ENCODE measurements at places on chromosomes 12 and 14.

GRCh38 chr12:61713121-61713520 is 547.1 kb upstream of the USP15 start:
- no peak for DNase-seq

- DNase-seq, result peak; percentile 74
Observed at GRCh38 chr12:96486751-96487613, 2.4 kb upstream of the CFAP54 start.

- peak; percentile 98 for DNase-seq
Observed at GRCh38 chr12:46383654-46384450, 11.3 kb upstream of the SLC38A2 start.

GRCh38 chr12:64735442-64735841 is 23.8 kb downstream of the GNS start:
- no peak for DNase-seq

DNA sequence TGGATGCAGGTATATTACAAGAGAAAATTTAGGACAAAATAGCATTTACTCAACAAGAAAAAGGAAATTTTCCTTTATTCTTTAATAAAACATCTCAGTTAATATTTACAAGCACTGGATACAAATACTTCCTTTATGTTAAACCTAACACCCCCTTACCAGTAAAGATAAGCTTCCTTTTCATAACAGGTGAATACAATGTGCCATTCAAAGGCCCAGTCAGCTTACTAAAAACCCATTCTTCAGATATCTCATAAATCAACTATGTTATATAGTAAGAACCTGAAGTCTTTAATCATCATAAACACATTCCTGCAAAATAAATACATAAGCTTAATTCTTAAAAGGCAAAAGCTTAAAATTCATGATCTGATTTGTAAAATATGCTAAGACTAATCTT is 52.6 kb downstream of the LRP6 start:
- no peak for DNase-seq

DNA sequence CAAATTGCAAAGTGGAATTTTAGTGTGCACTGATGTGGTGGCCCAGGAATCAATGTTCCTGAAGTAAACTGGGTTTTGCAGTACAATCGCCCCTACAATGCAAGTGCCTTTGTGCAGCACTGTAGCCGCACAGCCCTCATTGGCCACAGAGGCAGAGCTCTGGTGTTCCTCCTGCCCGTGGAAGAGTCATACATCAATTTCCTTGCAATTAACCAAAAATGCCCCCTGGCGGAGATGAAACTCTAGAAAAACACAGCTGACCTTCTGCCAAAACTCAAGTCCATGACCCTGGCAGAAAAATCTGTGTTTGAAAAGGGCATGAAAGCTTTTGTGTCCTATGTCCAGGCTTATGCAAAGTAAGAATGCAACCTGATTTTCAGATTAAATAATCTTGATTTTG is 117.9 kb upstream of the PRB2 start:
- peak; percentile 38 for DNase-seq

DNA sequence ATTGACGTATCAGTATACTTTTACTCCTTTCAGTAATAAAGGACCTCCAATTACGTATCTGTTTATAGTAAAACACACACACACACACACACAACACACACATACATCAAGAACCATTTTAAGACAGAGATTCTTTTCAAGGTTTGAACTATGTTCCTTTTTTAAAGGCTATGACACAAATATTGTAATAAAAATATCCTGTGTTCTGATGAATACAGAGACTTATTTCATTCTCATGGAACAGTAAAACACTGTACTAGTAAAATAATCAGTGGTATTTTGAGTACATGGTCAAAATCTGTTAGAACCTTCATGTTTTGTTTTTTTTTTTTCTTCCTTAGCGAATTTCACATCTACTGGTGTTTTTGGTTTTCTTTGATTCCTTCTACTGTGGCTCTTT is 7.6 kb downstream of the FLRT2 start:
- no peak for DNase-seq

GRCh38 chr12:105109465-105110212 is 2.1 kb downstream of the WASHC4 start:
- DNase-seq, result peak; percentile 45

- DNase-seq, result no peak
Observed at GRCh38 chr14:50607181-50607580, 47.2 kb downstream of the ATL1 start.

- DNase-seq, result no peak
Observed at GRCh38 chr14:23380197-23380914, 3.5 kb downstream of the CMTM5 start.

DNA sequence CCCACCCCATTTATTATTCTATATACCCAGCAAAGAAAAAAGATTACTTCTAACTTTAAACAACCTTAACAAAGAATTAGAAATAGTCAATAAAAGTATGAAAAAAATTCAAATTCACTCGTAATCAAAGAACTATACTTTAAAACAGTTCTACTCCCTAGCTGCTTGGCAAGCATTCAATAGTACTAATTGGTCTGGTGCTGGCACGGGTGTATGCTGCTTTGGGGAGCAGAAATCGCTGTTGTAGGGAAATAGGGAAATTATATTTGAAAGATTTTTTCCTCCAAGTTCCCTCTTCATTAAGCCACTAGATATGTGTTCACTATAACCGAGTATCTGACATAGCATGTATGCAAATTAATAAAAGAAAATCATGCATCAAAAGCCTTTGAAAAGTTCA is 65.7 kb downstream of the DICER1 start:
- no peak for DNase-seq

GRCh38 chr12:50297027-50297426 is 13.7 kb upstream of the LIMA1 start:
- DNase-seq, result no peak

- DNase-seq, result peak; percentile 81
Observed at GRCh38 chr12:75658901-75659823, 147.8 kb upstream of the KRR1 start.

- no peak for DNase-seq
Observed at GRCh38 chr14:57498035-57498434, 4.4 kb upstream of the CCDC198 start.

GRCh38 chr12:12334367-12335040 is 15.5 kb downstream of the MANSC1 start:
- DNase-seq, result peak; percentile 59

DNA sequence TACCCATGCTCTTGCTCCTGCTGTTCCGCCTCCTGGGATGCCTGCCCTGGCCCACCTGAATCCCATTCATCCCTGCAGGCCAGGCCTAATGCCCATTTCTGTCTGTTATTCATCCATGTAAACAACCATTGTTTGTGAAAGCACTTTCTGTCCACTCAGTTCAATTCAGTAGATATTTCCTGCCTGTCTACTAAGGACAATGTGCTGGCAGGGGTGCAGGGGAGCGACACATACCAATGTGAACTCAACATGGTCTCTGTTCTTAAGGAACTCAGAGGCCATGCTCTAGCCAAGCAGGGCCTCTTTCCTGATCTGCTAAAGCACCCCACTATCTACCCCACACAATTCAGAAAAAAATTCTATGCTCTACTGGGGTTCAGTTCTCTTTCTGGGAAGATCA is 88.5 kb upstream of the ZFP36L1 start:
- no peak for DNase-seq

DNA sequence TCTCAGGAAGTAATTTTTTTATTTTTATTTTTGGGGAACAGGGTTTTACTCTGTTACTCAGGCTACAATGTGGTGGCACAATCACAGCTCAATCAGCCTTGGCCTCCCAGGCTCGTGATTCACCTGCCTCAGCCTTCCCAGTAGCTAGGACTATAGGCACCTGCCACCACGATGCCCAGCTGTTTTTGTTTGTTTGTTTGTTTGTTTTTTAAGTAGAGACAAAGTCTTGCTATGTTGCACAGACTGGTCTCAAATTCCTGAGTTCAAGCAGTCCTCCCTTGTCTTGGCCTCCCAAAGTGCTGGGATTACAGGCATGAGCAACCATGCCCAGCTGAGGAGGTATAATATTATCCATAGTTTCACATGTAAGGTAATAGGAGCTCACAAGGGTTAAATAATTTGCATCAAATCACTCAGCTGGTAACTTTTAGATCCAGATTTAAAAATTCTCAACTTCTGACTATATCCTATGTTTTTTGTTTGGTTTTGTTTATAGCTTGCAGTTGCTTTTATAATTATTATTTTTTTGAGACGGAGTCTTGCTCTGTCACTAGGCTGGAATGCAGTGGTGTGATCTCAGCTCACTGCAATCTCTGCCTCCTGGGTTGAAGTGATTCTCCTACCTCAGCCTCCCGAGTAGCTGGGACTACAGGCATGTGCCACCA is 629.3 kb downstream of the DIO2 start:
- peak; percentile 64 for DNase-seq

GRCh38 chr14:76718306-76719040 is 42.8 kb upstream of the VASH1 start:
- no peak for DNase-seq

- peak; percentile 100 for DNase-seq
Observed at GRCh38 chr12:13196130-13196921, at the start of gene EMP1. Gene EMP1 (plus strand): TSS chr12:13196726. CDS start chr12:13211511, 14,785 bp downstream.

DNA sequence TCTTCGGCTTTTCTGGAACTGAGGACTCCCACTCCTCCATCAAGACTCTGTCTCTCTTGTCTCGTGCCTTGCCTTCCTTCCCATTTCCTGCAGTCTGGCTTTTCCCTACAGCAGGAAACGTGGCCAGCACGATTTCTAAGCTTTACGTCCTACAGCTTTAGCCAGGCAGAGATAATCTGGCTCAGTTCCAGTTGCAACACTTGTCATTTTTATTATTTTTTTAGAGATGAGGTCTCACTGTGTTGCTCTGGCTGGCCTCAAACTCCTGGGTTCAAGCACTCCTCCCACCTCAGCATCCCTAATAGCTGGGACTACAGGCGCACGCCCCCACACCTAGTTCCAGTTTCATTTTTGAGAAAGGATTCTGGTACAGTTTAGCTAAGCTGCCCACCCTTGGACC is 19.9 kb downstream of the CALM1 start:
- no peak for DNase-seq

GRCh38 chr14:68394118-68394763 is 398.6 kb downstream of the ZFP36L1 start:
- DNase-seq, result peak; percentile 27

DNA sequence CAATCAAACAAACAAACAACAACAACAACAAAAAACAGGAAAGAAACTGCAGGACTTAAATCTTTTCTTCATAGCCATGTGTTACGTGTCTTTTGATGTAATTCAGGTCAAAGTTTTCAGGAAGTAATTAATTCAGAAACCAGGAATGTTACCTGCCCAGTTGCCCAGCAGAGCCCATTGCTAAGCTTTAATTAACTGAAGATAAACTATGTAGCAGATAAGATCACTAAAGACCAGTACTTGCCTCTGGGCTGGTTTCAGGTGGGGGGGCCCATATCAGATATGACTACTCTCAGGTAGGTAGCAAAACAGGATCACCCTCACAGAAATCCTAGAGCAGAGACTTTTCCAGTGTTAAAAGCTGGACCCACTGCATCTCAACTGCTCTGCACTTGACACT is 69.2 kb downstream of the LIN7A start:
- DNase-seq, result no peak

DNA sequence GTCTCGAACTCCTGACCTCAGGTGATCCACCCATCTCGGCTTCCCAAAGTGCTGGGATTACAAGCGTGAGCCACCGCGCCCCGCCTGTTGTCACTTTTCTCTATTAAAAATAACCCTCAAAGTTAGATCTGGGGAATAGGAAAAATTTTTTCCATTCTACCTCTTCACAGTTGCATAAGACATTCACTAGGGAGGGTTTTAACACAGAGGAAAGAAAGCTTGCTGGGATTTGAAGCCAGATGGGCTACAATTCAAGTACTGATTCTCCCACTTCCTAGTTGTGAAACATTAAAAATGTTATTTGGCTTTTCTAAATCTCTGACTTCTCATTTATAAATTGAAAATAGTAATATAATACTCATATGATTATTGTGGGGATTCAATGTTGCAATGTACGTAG is 23.3 kb upstream of the SLC15A5 start:
- no peak for DNase-seq

- no peak for DNase-seq
Observed at GRCh38 chr12:100138803-100139098, 3.9 kb downstream of the BLTP3B start.

GRCh38 chr12:55757701-55758100 is 14.8 kb downstream of the GDF11 start:
- no peak for DNase-seq

- peak; percentile 34 for DNase-seq
Observed at GRCh38 chr12:108799401-108800243, 57.8 kb downstream of the SSH1 start.

- DNase-seq, result no peak
Observed at GRCh38 chr14:36521598-36522345, 1.7 kb upstream of the NKX2-1 start.

DNA sequence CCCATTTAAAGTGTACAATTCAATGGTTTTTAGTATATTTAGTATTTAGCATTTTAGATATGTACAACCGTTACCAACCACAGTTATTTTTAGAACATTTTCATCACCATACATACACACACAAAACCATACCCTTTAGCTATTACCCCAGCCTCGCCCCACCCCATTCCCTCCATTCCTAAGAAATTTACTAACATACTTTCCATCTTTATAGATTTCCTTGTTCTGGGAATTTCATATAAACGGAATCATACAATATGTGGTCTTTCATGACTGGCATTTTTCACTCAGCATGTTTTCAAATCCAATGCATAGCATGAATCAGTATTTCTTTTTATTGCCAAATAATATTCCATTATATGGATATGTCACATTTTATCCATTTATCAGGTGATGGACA is 101.5 kb downstream of the TAOK3 start:
- DNase-seq, result no peak

GRCh38 chr12:58812214-58812613 is 108.1 kb downstream of the LRIG3 start:
- DNase-seq, result no peak

GRCh38 chr12:131865180-131865875 is 29.1 kb upstream of the ULK1 start:
- peak; percentile 16 for DNase-seq

DNA sequence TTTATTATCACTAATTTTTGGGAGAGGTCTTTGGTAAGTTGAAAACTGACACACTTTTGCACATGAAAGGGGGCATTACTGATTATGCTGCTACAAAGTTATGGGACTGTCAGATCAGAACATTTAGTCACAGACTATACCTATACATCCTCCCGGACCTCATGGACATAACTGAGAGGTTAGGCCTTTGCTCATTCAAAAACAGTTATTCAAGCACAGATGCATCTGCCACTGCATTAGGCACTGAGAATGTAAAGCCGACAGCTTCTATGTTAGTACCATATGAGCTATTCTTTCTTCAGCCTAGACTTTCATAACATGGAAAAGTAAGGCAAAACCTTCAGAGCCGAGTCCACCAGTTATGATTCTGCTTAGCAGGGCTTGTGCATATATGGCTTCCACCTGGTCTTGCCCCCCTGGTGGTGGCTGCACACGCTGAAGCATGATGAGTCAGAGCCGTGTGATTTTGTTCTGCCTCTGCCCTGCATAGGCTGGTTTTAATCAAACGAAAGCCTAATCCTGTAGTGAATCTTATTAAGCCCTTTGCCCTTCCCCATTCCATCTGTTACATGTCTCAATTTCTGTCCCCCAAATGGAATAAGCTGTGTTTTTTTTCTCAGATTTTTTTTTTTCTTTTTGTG is 21.8 kb upstream of the RNU6-8 start:
- peak; percentile 90 for DNase-seq

All from choroid plexus epithelial cell (primary cell).